ENCODE measurements at places on chromosomes 2 and 18.

GRCh38 chr18:13470516-13471197 lies 252.1 kb downstream of the LDLRAD4 start:
- no peak for DNase-seq

DNA sequence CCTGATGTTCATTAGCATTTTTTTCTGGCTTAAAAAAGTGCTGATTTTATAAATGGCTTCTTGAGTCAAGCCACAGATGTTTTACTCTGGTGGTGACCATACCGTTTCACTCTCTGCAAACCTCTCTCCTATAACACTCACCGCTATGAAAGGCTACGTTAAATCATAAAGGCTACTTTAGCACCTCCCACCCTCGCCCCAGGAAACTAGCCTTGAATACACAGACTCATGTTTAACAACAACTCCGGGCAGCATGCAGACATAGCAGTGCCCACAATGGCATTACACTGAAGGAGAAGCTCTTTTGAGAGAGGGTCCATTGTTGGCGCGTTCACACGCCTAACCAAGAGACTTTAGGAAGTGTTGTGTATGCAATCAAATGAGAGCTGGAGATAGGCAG lies 5.6 kb downstream of the MYT1L start:
- DNase-seq = no peak

GRCh38 chr18:13267431-13267873 lies 48.9 kb downstream of the LDLRAD4 start:
- DNase-seq = no peak

DNA sequence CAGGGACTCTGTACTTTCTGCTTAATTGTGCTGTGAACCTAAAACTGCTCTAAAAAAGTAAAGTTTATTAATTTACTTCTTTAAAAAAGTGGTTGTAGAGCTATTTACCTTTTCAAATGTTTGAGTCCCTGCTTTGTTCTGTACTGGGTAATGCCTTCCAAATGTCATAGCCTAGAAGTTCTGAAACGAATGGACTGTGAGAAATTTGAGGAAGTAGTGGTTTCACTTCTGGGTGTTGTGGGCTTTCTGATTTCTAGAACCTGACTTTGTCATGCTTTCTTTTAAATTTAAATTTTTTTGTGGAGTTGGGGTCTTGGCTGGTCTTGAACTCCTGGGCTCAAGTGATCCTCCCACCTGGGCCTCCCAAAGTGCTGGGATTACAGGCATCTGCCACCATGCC lies 44.6 kb downstream of the SMAD4 start:
- DNase-seq = no peak

DNA sequence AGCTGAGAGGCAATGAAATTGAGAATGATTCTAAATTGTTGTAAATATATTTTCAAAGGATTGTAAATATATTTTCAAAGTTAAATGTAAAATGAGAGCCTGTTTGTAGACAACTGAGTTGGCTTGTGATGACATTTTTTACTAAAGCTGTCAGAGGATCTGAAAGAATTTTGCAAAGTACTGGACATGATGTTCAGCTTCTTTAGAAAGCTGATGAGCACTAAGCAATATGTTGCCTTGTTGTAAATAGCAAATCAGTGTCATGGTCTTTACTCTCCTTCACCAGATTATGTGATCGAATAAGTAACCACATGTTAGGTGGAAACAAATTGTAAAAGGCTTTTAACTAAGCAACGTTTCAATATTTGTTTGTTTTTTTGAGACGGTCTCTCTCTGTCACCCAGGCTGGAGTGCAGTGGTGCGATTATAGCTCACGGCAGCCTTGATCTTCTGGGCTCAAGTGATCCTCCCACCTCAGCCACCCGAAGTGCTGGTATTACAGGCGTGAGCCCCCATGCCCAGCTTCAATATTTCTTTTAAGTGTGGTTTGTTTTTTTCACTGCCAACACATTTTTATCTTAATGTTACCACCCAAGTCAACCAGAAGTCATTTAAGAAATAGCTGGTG lies 44.0 kb downstream of the E2F6 start:
- no peak for DNase-seq

- DNase-seq = no peak
Observed at GRCh38 chr2:36565712-36566111, 32.3 kb downstream of the FEZ2 start.
